Epithelial cell of alveolus of lung (primary cell): ENCODE measurements at places on chromosomes 12 and 14. TPM values are rescaled to one million over a fixed set of nuclear protein-coding genes. Genes with fewer than 3 reads are reported as not detected.

GLT1D1 gene
- total RNA-seq: not detected in 2 replicates

POTEG gene
- not detected in 2 replicates for total RNA-seq

CD163 gene
- total RNA-seq: not detected in 2 replicates

CEBPE gene
- total RNA-seq: not detected in 2 replicates

ACRBP gene
- total RNA-seq: 0.13 and 0.72 TPM in 2 replicates
